Retina (tissue), 1 donor: ENCODE measurements at places on chromosomes 1 and 21.

- DNase-seq = peak; percentile 88
Observed at GRCh38 chr1:240092301-240093119, 827 bp downstream of the FMN2 start.

GRCh38 chr1:1573843-1574720 is 581 bp downstream of the SSU72 start:
- DNase-seq = peak; percentile 85

GRCh38 chr1:243977094-243977493 is 74.0 kb upstream of the ZBTB18 start:
- DNase-seq = no peak

- DNase-seq = no peak
Observed at GRCh38 chr1:107559881-107560280, 405.1 kb downstream of the VAV3 start.

GRCh38 chr1:113036639-113037321 is 36.2 kb upstream of the LRIG2 start:
- no peak for DNase-seq

GRCh38 chr1:182095946-182096345 is 34.4 kb upstream of the ZNF648 start:
- no peak for DNase-seq

DNA sequence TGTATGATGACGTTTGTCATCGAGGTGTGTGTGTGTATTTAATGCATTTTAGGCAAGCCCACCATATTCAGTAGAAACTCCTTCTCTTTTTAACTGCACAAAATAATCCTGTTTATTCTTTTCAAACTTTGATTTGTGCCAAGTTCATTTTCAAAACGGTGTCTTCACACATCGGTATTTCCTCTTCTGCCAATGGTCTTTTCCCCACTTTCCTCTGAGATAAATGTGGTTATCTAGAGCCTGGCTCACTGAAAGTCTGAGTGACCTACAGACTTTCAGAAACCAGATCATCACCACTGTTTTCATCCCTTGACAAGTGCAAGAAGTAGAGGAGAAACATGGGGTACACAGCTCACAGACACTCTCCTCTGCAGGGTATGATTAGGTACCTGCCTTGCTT is 69.4 kb downstream of the GPATCH2 start:
- no peak for DNase-seq

DNA sequence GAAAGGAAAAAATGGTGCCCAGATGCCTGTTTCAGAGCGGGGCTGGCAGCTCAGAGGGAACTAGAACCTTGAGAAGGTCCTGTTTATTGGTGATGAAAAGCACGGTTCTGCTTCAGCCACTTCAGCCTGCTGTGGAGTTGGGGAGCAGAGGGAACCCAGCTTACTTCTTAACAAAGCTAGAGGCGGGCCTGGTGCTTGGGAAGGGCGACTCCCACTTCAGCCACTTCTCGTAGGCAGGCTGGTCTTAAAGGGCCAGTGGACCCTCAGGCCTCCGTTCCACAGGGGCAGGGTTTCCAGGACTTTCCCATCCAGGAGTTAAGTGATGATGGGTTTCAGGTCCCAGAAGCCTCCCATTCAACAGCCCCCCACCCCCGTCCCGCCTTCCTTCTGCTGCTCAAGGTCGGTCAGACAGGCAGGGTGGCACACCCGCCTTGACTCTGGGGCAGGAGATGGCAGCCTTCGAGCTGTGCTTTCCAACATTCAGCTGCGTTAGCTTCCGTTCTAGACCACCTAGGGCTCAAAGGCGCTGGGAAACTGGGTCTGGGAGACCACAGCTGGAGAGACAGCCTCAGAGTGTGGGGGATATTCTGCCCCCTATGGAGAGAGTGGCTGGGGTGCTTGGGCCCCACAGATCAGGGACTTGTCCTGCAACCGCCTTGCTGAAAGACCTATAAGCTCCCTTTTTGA is 3.4 kb downstream of the RUNX3 start:
- DNase-seq = peak; percentile 70

- peak; percentile 78 for DNase-seq
Observed at GRCh38 chr21:33071770-33072306, 1.9 kb downstream of the OLIG1 start.

GRCh38 chr1:24205345-24206082 is 18.4 kb upstream of the IFNLR1 start:
- peak; percentile 12 for DNase-seq

GRCh38 chr21:36860736-36861594 is 105.5 kb downstream of the HLCS start:
- no peak for DNase-seq

- no peak for DNase-seq
Observed at GRCh38 chr1:178953034-178953433, 72.7 kb upstream of the FAM20B start.

DNA sequence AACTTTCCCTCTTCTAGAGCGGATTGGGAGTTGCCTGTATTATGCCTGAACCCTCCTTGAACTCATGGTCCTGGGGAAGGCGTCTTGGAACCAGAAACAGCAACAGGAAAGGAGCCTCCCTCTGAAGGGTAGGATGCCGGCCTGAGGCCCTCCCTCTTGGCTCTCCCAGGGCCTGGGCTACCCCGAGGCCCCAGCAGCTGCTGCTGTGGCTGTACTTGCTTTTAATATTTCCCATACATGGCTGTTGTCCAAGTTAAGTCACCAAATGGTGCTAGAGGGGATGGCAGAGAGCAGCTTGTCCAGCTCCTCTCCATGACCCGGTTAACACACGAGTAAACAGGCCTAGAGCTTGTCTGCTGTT is 10.5 kb downstream of the CHRNB2 start:
- DNase-seq = no peak

DNA sequence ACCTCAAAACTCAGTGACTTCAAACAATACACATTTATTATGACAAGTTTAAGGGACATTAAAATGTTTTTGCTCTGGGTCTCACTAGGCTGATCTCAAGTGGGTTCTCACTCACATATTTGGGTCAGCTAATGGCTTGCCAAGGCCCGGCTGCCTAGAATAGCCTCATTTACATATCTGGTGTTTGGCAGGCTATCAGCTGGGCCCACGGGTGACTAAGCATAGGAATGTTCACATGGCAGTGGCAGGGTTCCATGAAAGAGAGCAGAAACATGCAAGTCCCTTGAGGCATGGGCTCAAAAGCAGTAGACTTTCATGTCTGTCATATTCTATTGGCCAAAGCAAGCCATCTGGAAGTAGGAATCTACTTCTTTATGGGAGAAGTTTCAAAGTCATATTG is 492.6 kb downstream of the KCNT2 start:
- DNase-seq = peak; percentile 6

GRCh38 chr1:56551691-56552090 is 27.7 kb downstream of the PLPP3 start:
- no peak for DNase-seq

DNA sequence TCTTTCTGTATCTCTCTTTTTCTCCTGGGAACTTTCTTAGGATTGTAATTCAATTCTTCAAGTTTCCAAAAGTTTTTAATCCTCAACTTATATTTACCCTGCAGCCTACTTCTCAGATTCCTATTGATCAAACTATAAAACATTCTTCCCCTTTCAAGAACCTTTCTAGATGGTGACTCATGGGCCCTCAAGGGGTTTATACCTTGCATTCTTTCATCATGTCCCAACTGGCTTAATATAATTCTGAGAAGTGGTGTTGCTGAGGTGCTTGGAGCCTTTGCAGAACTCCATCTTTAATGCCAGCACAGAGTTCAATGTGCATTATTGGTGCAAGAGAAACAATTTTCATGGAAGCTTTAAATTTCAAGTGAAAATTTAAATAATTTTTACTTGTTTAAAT is 273.4 kb downstream of the VAV3 start:
- DNase-seq = no peak

DNA sequence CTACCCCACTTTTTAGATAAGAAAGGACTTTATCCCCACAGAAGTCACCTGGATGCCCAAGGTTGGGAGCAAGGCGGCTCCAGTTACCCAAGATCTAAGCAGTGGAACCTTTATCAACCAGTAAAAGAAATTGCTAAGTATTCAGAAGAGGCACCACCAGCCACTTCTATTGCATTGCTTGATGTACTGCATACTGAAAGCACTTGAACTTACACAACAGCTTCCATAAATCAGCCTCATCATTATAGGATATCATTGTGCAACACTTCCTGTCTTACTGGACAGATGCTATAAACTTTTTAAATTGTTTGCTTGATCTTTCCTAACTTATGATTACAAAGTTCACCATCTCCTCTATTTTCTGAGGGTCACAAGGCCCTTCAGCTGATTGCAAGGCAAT is 642.7 kb upstream of the CXADR start:
- no peak for DNase-seq

GRCh38 chr1:99544328-99544727 is 101.6 kb upstream of the PALMD start:
- no peak for DNase-seq

DNA sequence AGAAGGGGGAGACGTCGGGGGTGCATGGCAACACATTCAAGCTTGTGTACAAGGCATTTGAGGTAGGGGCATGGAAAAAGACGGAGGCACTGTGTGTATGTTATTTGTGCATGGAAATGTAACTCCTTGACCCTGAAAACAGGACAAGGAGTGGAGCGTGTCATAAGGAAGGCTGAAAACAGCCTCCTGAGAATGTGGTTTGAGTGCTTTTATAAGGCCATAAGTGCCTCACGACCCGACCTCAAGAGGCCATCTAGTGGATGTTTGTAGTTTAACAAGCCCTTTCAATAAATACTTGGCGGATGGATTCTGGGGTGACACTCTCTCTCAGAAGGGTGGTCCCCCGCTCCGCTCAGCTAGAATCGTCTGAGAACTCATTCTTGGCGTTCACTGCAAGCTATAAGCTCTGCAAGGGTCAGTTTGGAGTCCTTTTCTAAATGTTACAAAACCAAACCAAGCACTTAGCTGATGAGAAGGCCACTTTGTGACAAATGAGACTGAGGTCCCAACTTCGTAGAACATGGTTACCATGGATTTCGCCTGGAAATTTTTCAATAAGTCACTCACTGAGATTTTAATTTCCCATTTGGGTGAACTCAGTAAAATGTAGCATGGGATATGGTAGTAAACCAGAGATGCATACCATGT is 38.8 kb upstream of the CLCA4 start:
- DNase-seq = peak; percentile 51

GRCh38 chr1:1219341-1219740 is 5.4 kb upstream of the TNFRSF4 start:
- DNase-seq = no peak

DNA sequence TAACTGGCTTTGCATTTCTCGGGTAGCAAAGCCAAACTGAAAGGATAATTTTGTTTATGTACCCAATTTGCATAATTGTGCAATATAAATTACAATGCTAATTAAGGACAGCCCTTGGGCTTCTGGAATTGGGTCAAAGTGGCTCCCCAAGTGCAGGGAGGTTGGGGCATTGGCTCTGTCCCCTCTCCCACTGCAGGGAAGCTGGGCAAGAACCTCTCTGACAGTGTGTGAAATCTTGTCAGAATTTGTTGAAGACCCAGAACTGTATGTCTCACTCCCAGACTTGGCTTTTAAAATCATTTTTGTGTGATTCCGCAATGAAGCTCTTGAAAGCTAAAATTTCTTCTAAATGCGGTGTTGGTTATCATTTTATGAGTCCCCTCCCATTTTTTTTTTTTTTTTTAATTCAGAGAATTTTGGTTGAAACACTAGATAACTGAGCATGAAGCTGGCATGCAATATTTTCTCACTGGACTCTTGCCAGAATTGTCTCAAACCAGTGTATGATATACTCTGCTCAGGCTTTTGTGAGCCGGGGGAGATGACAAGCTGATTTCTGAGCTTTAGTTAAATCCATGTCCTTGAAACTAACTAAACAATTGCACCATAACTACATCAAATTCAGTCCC is 878.9 kb upstream of the CXADR start:
- DNase-seq = no peak

GRCh38 chr1:55792870-55793269 is 577.7 kb upstream of the USP24 start:
- no peak for DNase-seq

GRCh38 chr1:17742583-17742982 is 12.6 kb upstream of the ACTL8 start:
- DNase-seq = no peak

- peak; percentile 81 for DNase-seq
Observed at GRCh38 chr21:41167348-41168342, at the start of gene BACE2. TSS of gene BACE2 (plus strand) at chr21:41168160. CDS start at chr21:41168264, 104 bp downstream.

- no peak for DNase-seq
Observed at GRCh38 chr1:162276493-162276892, 100.2 kb downstream of the SPATA46 start.

GRCh38 chr1:229857585-229857984 is 209.5 kb upstream of the GALNT2 start:
- no peak for DNase-seq

DNA sequence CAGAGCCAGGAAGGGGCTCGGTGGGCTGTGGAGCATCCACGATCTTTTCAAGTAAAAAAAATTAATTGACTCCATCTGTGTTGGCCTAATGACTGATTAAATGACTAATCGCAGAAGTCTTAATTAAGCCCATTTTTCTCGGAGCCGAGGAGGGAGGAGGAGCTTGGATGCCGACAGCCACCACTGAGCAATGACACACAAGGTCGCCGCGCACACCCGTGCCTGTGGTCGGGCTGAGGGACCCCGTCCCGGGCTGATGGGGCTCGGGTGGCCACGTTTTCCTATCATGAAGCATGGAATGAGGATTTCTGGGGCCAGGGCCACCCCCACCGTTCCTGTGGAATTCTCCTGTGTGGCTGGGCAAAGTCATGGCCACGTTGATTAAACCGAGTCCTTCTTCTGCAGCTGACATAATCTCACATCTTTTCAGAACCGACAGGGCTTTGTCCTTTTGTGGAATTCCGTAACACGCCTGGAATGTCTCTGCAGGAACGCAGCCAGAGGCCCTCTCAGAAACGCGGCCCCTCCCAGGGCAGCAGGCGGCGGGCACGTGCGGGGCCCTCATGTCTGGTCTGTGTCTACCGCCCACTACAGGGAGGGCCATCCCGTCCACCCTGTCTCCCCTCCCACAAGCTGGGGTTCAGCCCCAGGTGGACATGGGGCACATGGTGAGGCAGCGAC is 60.7 kb downstream of the MORN1 start:
- DNase-seq = peak; percentile 76

GRCh38 chr1:206850401-206850800 is 15.0 kb upstream of the IL20 start:
- DNase-seq = no peak

GRCh38 chr1:221711063-221711577 is 30.8 kb downstream of the DUSP10 start:
- no peak for DNase-seq

DNA sequence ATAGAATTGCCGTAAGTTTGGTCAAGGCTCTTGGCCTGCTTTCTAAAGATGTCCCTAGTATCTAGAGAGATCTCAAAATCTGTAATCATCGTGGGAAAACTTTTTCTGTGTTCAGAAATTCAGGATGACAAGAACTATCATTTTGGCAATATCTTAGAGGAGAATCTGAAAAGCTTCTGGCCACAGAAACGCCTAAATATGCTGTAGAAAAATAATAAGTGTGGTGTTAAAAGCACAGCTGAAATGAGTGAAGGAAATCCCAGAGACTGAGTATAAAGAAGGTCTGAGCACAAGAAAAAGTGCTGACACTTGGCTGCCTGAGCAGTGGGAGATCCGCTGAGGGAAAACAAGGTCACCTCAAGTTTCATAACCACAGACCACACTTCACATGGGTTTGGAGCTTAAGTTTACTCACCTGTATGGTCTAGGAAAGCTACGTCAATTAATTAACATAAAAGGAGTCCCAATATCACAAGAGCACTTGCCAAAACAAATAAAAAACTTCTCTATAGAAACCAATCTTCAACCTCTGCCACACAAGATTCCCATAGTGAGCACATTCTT is 235.2 kb upstream of the IRF2BP2 start:
- DNase-seq = no peak

- DNase-seq = peak; percentile 88
Observed at GRCh38 chr1:29793101-29793546, 556.8 kb downstream of the PTPRU start.
